Suppressor macrophage treated with lipopolysaccharide for 1 hour (primary cell): ENCODE measurements at places on chromosomes 12 and 14.

- peak; percentile 56 for DNase-seq
Measured at GRCh38 chr14:50344116-50344775, 32.1 kb downstream of the DMAC2L start.

DNA sequence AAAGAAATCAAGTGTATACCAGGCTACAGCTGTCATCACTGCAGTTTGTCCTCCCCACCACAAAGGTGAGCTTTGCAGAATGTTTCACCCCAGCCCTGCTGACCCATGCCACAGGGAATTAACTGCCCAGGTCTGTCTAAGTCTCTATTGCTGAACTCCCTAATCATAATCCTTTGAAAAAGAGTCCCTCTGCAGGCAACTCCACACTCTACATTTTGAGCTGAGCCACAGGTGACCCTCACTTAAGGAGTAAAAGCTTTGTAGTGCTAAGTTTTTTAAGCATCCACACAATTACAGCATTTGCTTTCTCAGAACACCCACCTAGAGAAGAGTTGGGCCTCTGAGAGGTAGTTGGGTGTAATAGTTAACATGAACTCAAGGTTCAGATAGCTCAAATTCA lies 90.0 kb downstream of the C12orf50 start:
- no peak for DNase-seq

DNA sequence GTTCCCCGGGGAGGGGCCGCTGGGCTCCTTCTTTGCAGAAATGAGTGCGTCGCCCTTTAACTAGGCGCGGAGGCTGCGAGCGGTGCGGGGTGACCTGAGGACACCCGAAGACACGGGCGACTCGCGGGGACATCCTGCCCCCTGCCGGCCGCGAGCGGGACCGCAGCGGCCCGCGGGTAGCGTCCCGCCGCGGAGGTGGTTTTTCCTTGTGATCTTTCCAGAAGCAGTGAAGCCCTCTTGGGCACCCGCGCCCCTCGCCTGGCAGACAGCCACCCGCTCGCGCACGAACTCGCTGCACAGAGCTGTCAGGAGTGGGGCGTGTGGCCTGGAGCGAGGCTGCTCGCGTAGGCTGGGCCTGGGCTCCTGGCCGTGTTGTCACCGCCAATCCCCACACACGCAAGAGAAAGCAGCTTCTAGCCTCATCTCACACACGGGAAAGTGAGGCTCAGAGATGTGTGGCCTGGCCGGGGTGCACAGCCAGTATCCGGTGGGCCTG lies 67.2 kb downstream of the DIO3 start:
- DNase-seq = peak; percentile 82

- no peak for DNase-seq
Measured at GRCh38 chr14:53192052-53192760, 39.1 kb upstream of the DDHD1 start.

DNA sequence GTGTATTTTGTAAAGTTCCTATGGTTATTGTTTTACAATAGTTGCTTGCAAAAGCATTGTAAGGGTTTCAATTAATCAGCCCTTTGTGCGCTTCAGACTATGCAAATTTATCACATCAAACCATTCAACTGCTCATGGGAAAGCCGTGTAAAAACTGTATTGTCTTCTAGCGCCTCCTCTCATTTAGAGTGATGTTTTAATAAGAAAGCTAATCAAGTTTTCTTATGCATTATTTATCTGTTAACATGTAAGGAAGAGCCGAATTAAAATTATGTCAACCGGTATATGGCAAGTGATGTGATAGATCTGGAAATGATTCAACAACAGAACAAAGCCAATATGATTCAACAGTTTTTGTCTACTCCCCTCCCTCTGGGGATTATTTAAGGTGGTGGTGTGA lies 92.5 kb upstream of the RFX4 start:
- DNase-seq = no peak

GRCh38 chr12:123859035-123859434 lies 96.9 kb downstream of the DNAH10 start:
- DNase-seq = no peak
